ENCODE measurements at places on chromosomes 3 and 15.

DNA sequence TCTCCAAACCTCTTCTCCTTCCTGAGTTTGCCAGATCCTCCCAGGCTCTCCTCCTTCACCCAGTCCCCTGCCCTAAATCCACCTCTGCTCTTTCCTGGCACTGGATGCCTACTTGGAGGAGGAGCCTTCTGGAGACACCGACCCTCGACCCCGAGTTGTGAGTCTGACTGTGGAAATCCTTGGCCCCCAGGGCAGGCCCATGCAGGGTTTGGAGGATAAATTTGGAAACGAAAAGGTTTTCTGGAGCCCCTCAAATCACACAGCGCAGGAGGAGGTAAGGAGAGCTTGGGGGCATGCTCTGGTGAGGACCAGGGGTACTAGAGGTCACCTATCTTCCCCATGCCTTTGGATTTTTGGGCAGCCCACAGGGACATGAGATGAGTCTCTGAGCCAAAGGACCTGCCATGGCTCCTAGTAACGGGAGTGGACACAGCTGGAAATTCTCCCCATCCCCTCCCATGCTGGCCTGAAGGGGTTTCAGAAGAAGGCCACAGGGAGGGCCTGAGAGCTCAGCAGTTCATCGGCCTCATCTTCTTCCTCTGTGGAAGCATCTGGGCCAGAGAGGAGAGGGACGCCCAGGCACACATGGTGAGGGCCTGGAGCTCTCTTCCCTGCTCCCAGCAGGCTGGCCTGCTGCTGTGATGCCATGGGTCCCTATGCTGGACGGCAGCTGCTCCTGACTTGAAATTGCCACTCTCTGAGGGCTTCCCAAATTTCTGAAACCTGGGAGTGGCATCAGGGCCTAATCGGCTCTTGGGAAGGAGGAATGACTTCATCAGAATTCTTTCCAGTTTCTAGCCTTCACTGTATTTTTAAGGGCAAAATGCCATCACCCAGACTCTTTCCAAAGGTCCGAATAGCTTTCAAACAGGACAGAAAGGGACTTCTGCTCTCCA, 68.6 kb upstream of the ITGA11 start:
- DNase-seq = no peak

GRCh38 chr3:79367066-79367465, 400.7 kb downstream of the ROBO1 start:
- DNase-seq = no peak

DNA sequence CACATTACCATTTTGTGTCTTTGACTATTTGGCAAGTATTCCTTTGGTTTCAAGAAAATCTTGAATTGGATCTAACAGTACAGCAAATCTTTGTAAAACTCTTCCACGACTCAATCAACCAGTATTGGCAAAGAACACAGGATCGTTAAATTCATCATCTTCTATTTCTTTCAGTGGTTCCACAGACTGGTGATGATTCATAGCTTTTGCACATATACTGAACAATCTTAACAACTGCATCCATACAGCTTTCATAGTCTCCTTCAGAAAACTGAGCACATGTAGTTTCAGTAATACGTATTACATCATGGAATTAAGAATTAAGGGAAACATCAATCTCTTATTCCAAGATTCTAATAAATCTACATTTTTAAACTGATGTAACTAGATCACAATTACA, 91.6 kb upstream of the LIPC start:
- DNase-seq = no peak

DNA sequence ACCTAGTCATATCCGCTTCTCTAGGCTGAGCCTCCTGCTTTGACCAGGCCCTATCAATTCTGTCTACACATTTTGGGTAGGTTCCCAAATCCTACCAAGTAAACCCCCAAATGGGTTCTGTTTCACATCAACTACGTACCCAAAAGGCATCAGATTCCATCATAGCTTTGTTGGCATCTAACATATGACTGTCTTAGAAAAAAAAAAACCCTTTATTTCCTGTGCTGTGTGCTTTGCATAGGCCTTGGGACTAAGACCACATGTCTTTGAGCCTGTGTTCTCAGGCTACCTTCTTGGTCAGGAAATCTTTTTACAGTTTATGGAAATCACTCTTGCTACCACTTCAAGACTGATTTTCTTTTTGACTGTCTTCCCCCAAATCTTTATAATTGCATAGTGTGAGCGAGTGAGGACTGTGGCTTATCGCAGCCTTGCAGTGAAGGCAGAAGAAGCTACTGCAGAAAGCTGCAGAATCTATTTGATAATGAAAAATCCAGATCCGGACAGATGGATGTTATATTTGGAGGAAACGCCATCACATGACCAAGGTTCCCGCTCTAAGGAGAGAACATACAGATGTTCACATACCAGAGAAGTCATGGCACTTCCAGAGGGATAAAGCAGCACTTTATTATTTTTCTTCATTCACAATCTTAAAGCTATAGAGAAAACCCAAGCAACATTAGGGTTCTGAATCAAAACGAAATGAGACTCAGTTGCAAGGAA, 111.2 kb downstream of the EOMES start:
- no peak for DNase-seq

GRCh38 chr15:50363612-50364011, 8.6 kb upstream of the GABPB1 start:
- no peak for DNase-seq

GRCh38 chr15:78263907-78264303, 457 bp upstream of the DNAJA4 start:
- DNase-seq = no peak

DNA sequence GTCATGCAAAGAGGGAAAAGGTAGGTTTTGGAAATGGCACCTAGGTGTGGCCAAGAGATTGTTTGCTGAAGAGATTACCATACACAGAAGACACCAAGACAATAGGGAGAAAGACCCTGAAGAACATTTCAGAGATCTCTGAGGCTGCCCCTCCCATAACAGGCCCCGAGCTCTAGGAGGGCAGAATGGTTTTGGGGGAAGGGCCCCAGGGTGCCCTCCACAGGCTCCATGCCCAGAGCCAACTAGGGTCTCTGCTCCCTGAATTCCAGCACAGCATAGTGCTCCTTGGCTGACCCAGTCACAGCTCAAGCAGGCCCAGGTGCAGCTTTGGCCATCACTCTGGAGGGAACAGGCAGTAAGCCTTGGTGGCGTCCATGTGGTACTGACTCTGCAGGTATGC, 163.9 kb downstream of the RAB11A start:
- DNase-seq = no peak

- no peak for DNase-seq
Observed at GRCh38 chr15:42035435-42035761, 14.6 kb upstream of the PLA2G4E start.

DNA sequence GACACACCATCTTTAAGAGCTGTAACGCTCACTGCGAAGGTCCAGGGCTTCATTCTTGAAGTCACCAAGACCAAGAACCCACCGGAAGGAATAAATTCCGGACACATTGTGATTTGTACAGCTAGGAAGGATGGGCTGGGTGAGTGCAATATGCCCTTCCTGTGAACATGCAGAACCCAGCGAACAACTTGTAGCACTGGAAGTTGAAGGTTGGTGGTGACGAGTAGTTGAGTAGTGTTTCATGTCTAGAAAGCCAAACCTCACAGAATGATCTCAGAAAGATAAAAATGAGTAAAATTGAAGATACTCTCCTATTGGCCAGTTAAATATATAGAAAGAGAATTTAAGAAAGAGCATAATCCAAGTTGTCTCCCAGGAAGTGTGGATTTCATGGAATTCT, 462.2 kb upstream of the CFAP20DC start:
- DNase-seq = no peak

DNA sequence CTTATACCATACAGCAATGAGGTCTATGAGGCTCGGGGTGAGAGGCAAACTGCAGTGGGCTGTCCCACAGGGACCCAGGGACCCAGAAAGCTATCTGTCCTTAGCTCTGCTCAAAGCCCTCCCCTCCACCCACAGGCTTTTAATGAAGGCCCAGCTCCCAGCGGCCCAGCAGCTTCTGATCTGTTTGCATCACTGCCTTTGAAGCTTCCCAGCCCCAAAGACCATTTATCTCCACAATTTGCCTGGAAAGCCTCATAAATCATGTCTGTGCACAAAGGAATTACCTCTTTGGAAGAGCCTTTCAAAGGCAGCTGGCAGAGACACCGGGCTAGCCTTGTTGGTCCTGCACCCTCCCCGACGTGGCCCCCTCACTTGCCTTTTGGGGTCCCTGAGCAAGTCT, 123.9 kb downstream of the RAB11A start:
- no peak for DNase-seq

GRCh38 chr15:69090197-69090948, 70.1 kb upstream of the GLCE start:
- no peak for DNase-seq

DNA sequence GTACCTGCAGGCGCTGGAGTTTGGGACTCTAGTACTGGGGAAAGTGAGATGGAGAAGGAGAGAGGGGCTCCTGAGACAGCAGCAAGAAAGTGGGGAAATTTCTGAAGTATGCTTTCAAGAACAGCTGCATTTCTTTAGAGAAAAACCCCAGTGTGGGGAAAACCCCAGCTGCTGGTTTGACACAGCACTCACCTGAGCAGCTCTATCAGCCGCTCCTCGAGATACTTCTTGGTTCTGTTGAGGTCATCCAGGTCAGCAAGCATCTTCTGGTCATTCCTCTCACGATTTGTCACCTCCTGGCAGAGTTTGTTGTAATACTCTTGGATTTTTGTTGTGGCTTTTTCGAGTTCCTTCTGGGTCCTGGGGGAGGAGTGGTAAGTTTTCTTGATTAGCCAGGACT, 18.8 kb downstream of the CXCR6 start:
- DNase-seq = no peak

DNA sequence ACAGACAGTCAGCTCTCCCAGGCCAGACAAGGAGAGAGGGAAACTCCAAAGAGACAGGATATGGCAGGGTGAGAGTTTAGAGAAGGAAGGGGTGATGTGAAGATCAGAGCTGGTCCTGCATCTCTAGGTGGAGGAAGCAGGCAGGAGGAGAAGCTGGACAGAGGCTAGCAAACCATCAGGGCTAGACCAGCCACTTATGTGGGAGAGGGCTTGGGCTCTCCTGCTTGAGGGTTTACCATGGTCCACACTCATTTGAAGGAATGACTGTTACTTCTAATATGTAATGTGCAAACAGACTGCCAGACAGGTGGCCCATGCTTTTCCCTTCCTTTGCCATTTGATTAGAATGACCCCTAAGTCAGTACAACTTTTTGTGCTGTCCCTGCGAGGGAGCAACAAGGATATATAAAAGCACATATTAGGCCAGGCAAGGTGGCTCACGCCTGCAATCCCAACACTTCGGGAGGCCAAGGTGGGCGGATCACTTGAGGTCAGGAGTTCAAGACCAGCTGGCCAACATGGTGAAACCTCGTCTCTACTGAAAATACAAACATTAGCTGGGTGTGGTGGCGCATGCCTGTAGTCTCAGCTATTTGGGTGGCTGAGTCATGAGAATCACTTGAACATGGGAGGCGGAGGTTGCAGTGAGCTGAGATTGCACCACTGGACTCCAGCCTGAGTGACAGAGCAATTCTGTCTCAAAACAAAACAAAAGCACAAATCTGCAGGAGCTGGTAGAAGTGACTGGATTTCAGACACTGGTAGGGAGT, 41.0 kb upstream of the MANF start:
- peak; percentile 47 for DNase-seq

DNA sequence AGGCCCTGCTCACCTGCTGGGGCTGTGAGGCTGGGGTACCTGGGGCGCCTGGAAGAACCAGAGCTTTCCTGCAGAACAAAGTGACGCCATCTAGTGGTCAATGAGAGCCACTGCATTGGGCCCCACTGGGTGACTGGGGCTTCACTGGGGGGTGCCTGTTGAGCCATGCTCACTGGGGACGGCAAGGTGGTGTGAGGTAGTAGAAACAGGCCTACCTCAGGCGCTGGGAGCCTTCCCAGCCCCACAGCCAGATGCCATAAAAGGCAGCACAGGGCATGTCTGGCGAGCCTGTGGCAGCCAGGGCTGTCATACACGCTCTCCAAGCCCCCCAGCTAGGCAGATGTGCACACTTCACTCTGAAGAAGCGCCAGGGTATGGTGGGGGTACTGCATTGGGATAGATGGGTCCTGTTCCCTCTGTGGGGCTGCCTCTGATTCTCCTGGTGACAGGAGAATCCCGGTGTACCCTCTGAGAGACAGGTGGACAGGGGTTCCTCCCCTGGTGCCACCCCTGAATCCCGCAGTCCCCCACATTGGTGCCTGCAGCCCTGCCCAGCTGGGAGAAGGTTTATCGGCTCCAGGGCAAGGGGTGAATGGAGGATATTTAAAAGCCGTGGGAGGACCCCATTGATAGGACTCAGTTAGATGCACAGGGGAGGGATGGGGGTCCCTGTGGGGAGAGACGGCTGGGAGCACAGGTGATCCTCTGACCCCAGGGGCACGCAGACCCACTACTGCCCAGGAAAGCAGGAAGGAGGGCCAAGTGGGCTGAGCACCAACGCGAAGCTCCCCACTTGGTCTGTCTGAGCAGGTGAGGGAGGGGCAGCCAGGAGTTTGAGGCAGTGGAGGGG, 178.8 kb downstream of the NSMCE3 start:
- DNase-seq = no peak

DNA sequence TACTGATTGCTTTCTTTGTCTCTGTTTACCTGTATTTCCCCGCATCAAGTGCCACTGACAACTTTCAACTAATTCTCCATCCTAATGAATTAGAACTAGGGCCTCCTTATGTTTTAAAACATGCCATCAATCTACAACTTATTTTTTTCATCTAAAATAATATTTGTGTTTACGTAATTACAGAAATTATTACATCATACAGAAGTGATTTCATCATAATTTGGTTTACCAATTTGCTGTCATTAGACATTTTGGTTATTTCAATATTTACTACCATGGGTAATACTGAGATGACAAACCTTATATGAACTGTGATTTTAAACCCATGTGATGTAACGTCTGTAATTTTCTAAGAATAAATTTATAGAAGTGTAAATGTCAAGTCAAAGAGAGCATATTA, 468.0 kb upstream of the IL12A start:
- no peak for DNase-seq

DNA sequence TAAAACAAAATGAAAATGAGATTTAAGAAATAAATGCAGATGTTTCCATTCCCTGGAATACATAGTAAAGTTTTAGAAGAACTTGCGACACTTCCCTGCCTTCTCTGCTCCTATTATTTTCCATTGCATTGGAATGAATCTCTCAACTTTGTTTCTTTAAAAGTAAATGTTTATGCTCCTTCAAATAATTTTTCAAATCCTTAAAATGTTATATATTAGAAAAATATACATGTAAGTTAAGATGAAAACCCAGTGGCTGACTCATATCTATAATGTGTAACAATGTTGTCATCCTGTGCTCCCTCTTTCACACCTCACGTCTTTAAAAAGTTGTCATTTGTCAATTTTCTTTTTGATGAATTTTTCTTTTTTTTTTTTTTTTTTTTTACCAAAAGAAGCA, 3.6 kb downstream of the RBMS3 start:
- DNase-seq = no peak

- no peak for DNase-seq
Observed at GRCh38 chr15:49331951-49332350, 91.1 kb upstream of the FGF7 start.

- no peak for DNase-seq
Observed at GRCh38 chr3:61132062-61132461, 119.2 kb downstream of the FHIT start.

DNA sequence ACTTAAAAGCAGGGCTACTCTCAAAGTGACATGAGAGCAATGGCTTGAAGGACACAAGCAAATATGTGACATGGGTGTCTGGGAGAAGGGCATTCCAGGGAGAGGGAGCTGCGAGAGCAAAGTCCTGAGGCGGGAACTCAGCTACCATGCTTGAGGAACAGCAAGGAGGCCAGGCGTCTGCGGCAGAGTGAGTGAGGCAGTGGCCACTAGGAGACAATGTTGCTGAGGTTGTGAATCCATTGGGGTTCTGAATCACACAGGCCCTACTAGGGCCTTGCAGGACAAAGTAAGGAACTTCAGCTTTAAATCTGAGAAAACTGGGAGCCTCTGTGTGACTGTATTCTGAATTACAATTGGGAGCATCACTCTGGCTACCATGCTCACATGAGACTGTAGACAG, 94.1 kb upstream of the PRICKLE2 start:
- no peak for DNase-seq
